ENCODE measurements at places on chromosomes 4 and X.
A peak's percentile ranks its signal among the peaks of the same experiment; 100 is the strongest.

DNA sequence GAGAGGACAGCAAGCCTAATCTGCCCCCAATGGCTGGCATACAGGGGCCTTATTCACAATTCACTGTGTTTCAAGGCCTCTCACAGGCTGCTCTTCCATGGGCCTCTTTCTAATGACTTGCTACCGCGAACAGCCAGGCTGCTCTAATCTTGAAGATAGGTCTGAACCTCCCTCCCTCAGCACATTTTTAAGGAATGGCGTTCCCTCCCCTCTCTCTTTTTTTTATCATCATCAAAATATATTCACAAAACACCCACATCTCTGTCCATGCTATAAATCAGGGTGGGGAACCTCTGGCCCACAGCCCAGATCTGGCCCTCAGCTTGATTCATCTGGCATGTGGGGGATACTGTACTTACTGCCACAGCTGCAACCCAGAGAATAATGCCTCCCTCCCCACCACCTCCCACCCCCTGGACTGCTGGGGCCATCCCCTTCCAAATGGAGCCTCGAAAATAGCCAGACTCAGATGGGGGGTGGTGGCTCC is 76.2 kb upstream of the PLAC1 start:
- DNase-seq = peak; percentile 85

DNA sequence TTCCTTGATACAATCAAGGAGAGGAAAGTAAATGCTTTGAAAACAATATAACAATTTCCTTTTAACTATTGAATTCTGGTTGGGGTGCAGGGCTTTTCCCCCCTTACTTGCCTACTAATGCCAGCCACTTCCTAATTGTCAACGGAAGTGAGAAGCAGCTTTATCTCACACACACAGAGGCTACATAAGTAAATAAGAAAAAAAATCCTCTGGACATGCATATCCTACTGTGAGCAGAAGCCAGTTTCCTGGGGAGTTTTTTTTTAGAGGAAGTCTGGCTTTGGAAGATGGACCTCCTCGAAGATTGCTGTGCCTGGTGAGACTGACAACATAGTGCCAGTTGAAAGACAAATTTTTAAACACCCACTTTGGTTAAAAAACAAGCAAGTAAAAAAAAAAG is 180.6 kb downstream of the OPHN1 start:
- DNase-seq = no peak

- no peak for DNase-seq
These were observed 30.8 kb downstream of the ZNF827 start for GRCh38 chr4:145907812-145908211.

- DNase-seq = peak; percentile 16
These were observed 61.1 kb downstream of the CPEB2 start for GRCh38 chr4:15063341-15063740.

DNA sequence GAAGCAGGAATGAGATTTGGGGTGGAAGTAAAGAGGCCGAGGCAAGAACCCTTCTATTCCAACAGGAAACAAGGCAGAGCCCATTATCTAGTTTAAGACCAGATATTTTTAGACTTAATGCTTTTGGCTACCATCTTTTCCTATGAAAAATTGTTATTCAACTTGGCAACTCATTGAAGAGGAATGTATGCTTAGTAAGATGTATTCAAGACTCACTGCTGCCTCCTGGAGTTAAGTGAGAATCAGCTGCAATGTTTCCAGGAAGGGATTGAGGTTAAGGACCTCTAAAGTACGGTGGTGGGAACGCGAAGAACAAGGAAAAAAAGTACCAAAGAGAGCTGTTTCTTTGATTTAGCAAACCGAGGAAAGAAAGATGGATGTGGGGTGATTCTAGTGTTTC is 89.1 kb downstream of the RAPGEF2 start:
- no peak for DNase-seq

GRCh38 chr4:87707279-87707918 is 57.3 kb downstream of the DMP1 start:
- DNase-seq = no peak

- DNase-seq = no peak
These were observed 63.4 kb downstream of the PTTG2 start for GRCh38 chr4:38023347-38024205.

DNA sequence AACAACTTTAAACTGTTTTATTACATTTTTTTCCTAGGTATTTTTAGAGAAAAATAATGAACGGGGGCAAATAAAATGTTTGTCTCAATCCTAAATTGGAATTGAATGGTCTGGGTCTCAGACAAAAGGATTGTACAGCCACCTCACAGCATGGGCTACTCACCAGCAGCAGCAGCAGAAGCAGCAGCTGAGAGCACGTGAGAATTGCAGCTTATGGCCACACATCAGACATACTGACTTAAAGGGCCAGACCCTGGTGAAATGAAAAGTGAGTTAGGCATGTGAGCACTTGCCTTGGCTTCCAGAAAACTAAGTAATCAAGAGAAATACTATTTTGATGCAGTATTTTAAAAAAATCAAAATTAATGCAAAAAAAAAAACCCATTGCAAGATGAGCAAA is 56.6 kb downstream of the AASDH start:
- no peak for DNase-seq

GRCh38 chr4:54971474-54971950 is 153.9 kb downstream of the KDR start:
- DNase-seq = peak; percentile 41

- DNase-seq = no peak
These were observed 186.9 kb downstream of the DCHS2 start for GRCh38 chr4:154304679-154305078.

DNA sequence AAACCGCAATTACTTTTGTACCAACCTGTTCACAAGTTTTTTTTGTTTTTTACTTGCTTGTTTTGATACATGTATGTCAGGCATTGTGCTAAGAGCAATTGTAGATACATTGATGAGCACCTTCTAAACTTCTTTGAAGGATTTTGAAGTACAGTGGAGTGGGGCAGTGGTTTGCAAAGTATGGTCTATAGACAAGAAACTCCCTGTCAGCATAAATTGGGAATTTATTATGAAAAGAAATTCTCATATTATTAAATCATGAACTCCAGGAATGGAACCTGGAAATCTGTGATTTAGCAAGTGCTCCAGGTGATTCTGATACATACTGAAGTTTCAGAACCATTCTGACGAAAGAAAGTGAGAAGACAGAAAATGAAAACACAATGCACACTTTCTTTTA is 733.4 kb downstream of the C4orf33 start:
- no peak for DNase-seq

DNA sequence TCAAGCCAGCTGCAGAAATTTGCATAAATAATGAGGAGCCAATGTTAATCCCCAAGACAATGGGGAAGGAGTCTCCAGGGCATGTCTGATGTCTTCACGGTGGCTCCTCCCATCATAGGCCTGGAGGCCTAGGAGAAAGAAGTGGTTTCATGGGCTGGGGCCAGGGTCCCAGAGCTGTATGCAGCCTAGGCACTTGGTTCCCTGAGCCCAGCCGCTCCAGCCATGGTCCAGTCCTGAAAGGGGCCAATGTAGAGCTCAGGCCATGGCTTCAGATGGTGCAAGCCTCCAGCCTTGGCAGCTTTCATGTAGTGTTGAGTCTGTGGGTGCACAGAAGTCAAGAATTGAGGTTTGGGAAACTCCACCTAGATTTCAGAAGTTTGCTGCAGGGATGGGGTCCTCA is 628.2 kb upstream of the GRIA3 start:
- DNase-seq = no peak

- DNase-seq = no peak
These were observed at the start of gene PAGE4 for GRCh38 chrX:49829016-49829415. Gene PAGE4 (plus strand): TSS chrX:49829303. CDS start chrX:49830429, 1,126 bp downstream.

DNA sequence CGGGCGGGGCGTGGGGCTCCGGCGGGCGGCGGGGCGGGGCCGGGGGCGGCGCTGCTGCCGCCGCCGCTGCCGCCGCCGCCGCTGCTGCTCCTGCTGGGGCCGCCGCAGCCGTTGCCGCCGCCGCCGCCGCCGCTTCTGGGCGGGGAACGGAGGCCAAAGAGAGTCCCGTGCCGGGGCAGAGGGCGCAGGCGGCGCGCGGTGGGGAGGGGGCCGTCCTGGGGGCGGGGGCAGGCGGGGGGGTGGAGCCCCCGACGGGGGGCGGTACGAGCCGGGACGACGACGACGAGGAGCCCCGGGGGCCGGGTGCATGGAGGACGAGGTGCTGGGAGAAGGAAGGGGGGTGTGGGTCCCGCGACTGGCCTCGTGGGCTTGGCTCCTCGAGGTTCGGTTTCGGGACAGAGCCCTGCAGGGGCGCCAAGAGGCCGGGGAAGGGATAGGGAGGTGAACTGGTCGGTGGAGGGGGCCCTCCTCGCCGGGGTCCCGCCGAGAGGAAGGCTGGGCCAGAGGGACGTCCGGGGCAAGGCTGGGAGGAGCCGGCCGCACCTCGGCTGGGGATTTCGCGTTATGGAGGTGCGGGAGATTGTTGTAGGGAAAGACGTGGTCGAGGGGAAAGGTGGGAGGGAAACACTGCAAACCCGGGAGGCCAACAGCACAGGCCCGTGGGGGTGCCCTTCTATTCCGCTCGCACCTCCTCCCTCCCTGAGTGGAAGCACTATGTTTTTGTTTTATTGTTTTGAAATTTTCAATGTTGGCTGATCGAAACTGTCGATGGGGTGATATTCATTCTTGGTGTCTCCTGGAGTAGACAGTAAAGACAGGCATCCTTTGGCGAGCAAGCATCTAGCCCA is 1.9 kb downstream of the BCORL1 start:
- no peak for DNase-seq

DNA sequence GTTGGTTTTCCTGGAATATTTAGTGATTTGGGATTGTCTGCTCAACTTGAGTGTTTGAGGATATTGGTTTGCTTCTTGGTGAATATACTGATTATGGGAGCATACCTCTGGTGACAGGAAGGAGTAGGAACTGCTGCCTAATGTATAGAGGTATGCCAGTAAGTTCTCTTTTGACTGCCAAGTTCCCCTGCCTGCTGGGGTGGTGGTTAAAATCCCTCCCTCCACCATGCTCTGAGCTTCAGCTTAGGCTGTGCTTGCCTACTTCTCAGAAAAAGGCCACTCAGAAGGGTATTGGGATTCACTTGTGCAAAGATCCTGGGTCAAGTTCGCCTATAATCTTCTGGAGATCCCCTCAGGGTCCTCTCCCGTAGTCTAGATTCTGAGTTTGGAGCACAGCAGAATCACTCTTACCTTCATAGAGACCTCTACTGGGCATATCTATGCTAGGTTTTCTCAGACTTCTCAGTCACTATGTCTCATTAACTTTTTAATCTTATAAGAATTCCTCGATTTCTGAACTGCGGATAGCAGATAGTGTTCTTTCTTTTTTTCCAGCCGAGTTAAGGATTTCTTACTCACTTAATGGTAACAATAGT is 44.7 kb upstream of the DCK start:
- no peak for DNase-seq

GRCh38 chr4:46503739-46504138 is 113.8 kb upstream of the GABRA2 start:
- DNase-seq = no peak

GRCh38 chr4:146916479-146917076 is 29.1 kb downstream of the TTC29 start:
- DNase-seq = peak; percentile 5

DNA sequence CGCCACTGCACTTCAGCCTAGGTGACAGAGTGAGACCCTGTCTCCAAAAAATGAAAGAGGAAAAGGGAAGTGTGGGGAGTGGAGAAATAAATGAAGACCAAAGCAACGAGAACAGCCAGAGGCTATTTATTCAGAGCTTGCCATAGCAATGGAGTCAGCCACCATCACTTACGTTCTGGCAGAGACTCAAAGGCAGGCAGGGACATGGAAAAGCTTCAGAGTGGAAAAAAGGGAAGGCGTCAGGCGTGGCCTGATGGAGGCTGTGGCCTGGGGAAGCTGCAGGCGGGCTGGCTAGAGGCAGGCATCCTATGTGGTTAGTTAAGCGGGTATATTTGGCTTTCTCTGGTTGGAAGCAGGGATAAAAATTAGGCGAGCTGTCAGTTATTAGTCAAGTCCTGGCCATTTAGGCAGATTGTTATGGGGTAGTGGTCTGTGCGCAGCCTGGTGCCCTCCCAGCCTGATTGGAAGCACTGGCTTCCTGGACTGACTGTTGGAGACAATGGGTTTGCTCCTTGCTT is 73.3 kb downstream of the DCTD start:
- DNase-seq = peak; percentile 25

DNA sequence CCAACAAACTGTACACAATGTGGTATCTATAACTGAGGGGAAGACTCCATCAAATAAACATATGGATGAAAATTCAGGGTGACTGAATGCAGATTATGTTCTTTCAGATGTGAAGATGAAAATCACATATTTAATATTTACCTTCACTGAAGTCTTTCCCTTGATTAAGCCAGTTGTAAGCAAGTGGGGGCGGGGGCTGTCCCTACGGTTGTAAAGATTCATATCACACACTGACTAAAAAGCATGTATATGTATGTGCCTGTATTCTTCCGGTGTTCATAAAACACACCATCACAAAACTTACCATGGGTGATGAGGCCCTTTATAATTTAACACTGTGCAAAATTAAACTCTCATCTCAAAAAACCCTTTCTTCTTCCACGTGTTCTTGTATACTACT is 1.3 kb downstream of the TAB3 start:
- DNase-seq = no peak

DNA sequence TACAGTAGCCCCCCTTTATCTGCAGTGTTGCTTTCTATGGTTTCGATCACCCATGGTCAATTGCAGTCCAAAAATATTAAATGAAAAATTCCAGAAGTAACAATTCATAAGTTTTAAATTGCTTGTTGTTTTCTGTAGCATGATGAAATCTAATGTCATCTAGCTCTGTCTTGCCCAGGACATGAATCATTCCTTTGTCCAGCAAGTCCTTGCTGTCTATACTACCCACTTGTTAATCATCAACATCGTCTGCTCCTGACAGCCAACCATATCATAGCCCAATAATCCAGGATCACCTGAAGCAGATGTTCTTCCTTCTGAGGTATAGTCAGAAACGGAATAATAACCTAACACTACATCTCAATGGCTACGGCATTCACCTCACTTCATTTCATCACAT is 79.8 kb downstream of the ADAMTS3 start:
- no peak for DNase-seq

GRCh38 chr4:139129206-139129605 is 47.8 kb downstream of the ELF2 start:
- DNase-seq = no peak

All from NCI-H2081 (cell line).